ENCODE measurements at places on chromosomes 4 and X.

DNA sequence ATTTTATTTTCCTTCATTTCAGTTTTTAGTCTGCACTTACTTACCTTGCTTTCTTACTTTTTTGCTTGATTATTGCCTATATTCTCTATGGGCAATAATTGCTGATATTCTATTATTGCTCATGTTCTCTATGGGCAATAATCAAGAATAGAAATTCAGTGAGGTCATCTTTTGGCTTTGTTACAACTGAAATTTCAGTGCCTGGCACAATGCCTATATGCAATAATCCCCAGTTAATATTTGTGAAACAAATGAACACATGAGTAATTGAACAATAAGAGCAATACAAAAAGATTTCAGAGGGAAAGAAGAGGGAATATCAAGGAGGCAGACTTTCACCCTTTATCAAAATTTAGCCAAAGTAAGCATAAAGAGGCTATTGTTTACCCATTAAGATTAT, 48.6 kb upstream of the ARSJ start:
- peak; percentile 37 for DNase-seq

DNA sequence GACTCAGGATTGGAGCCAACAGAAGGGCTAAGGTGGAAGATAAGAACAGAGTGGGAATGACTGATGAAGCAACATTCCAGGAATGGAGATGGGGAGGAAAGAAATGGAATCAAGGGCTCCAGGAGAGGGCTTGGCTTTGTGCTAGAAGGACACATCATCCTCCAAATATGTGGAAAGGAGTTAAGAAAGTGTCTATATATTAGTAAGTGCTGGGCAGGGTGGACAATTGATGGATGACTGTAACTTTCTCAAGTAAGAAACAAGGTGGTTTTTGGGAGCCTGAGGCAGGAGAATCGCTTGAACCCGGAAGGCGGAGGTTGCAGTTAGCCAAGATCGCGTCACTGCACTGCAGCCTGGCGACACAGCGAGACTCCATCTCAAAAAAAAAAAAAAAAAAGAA, 71.6 kb upstream of the NFKB1 start:
- no peak for DNase-seq

- DNase-seq = no peak
These were observed 431.8 kb upstream of the DIPK2B start for GRCh38 chrX:45632506-45632905.

- no peak for DNase-seq
These were observed 107.7 kb upstream of the ZFP42 start for GRCh38 chr4:187887906-187888305.

DNA sequence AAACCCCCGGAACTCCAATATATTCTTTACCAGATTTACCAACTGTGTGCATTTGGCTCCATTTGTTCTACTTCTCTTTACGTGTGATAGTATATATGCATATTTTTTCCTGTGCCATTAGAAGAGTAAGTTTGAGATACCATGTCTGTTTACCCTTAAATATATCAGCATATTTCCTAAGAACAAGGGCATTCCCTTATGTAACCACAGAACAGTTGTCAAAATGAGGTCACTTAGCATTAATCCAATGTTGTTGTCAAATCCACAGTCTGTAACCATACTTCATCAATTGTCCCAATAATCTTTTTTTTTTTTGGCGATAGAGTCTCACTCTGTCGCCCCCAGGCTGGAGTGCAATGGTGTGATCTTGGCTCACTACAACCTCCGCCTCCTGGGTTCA, 55.2 kb downstream of the TBC1D14 start:
- DNase-seq = no peak

DNA sequence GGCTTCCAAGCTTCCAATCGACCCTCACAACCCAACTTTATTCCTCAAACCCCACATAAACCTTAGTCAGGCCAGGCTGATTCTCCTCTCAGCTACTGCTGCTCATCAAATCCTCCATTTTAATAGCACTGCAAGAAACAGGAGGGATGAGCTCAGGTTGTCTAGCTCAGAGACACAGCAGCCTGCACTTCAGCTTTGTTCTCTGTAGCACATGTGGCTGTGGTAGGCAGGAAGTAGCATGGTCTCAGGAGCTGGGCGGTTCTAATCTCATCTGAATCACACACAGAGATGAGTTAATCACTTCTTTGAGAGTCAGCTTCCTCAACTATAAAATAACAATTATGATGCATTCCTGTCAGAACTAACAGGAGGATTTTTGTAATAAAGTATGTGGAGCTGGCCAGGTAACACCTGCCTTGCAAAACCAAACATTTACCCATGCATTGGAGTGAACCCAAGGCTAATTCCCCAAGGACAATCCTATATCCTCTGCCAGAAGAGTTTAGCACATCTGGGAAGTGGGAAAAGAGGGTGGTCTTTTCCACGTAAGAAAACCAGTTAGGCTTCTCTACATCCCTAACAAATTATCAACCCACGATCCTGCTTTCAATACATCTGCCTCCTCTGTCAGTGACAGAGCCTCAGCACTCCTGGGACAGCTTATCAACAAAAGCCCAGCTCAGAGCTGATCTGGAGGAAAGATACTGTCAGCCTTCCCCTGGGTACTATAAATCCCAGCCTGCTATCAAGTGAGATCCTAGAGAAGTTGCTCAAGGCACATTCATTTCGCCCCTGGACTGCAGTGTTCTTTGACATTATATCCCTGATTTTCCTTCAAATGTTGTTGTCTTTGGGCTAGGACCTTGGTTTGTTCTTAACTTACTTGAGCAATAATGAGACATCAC, 32.8 kb downstream of the ELOVL6 start:
- DNase-seq = peak; percentile 11

DNA sequence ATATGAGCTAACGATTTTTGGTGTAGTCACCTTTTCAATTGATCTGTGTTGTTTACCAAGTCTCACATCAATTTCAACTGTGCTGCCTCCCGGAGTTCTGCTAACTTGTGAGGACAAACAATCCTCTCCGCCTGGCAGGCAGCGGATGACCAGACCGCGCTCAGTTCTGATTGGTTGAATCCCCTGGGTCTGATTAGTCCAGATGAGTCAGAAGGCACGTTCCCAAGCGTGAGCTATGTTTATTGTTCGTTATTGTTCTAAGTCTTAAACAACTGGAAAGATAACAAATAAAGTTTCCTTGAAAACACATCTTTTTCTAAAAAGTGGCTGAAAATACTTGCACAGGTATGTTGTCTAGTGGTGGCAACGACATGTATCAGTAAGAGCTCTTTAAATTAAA, 37.9 kb upstream of the TRPC3 start:
- peak; percentile 22 for DNase-seq

DNA sequence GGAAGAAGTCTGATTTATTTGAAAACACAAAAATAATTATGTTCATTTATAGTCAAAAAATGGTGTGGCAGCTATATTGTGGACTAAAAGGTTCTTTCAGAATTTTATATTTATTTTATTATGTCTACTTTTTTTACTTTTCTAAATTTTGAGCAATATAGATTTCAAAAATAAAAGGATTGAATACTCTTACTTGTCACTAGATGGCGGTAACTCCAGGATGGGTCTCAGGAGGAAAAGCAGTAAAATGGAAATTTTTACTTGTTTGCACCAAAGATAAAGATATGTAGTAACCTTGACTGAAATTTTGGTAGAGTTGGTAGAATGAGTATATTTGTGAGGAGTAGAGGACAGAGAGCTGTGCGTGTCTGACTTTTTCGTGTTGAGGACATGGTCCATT, 14.5 kb upstream of the DACH2 start:
- no peak for DNase-seq

- DNase-seq = no peak
These were observed 177.3 kb downstream of the GRIA3 start for GRCh38 chrX:123361371-123361770.

DNA sequence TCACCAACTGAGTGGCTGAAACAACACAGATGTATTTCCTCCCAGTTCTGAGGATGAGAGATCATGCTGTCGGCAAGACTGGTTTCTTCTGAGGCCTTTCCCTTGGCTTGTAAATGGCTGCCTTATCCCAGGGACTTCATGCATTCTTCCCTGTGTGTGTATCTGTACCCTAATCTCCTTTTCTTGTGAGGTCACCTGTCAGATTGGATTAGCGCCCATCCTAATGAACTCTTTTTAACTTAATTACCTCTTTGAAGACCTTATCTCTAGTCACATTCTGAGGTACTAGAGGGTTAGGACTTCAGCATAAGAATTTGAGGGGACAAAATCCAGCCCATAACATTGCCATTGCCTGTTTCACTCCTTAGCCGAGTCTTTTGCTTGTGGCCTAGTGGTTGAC, 59.5 kb upstream of the TMEM150C start:
- DNase-seq = no peak

GRCh38 chr4:72432975-72433374, 136.0 kb downstream of the ADAMTS3 start:
- no peak for DNase-seq

GRCh38 chr4:24809376-24809775, 14.0 kb downstream of the SOD3 start:
- DNase-seq = no peak

DNA sequence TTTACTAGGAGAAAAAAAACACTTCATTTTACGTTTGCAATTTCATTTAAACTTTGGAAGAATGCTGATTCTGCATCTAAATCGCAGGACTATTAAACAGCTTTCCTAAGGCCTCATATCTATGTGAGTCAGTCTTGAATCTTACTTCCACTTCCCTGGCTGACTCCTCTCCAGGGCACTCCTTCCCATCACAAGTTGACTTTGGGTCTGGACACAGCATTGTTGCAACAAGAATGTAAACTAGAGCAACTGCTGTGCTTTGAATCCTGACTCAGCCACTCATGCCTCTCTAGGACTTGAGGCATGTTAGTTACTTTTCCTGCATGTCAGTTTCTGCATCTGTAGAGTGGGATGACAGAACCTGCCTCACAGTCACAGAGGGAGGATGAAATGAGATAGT, 413.8 kb downstream of the FAT4 start:
- no peak for DNase-seq

GRCh38 chrX:139639253-139639652, 68.7 kb downstream of the MCF2 start:
- DNase-seq = no peak

- DNase-seq = no peak
These were observed 12.8 kb downstream of the AIMP1 start for GRCh38 chr4:106329041-106329618.

DNA sequence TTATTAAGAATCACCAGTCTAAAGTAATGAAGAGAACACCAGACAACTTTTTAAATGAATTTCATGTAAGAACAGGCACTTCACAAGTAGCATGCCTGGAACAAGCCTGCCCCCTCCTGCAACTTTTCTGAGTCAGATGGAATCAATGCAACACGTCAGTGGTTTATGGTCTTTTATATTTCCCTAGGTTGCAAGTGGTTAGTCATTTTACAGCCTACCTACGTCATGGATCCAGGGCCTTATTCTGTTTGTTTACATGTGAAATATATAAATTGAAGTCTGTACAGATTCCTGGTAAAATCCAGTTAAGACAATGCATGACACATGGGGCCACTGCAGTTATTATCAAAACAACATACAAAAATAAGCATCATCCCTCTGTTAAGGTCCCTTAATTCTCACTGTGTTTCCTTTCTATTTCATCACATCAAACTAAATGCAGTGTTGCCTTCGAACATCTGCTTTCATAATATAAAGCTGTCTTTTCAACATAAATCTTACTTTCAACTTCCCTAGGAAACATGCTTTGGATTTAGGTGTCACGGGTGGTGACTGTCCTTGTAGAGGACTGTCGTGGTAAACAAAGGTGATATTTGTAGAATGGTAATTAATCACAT, 309.3 kb downstream of the FRMPD4 start:
- no peak for DNase-seq

- no peak for DNase-seq
These were observed 329.8 kb downstream of the NR3C2 start for GRCh38 chr4:148112231-148112982.

DNA sequence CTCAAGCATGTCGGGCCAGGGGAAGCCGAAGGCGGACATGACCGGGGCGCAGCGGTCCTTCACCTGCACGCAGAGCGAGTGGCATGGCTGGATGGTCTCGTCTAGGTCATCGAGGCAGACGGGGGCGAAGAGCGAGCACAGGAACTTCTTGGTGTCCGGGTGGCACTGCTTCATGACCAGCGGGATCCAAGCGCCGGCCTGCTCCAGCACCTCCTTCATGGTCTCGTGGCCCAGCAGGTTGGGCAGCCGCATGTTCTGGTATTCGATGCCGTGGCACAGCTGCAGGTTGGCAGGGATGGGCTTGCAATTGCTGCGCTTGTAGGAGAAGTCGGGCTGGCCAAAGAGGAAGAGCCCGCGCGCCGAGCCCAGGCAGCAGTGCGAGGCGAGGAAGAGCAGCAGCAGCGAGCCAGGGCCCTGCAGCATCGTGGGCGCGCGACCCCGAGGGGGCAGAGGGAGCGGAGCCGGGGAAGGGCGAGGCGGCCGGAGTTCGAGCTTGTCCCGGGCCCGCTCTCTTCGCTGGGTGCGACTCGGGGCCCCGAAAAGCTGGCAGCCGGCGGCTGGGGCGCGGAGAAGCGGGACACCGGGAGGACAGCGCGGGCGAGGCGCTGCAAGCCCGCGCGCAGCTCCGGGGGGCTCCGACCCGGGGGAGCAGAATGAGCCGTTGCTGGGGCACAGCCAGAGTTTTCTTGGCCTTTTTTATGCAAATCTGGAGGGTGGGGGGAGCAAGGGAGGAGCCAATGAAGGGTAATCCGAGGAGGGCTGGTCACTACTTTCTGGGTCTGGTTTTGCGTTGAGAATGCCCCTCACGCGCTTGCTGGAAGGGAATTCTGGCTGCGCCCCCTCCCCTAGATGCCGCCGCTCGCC, at the start of gene SFRP2:
SFRP2 (minus strand) TSS at position 671 of the 864 bp plus-strand sequence; CDS start at position 423, 248 bp downstream.
- DNase-seq = no peak

- DNase-seq = no peak
These were observed 1072.8 kb downstream of the PDHA2 start for GRCh38 chr4:96912716-96913115.

- no peak for DNase-seq
These were observed 2.8 kb upstream of the PARM1 start for GRCh38 chr4:74930162-74930561.

DNA sequence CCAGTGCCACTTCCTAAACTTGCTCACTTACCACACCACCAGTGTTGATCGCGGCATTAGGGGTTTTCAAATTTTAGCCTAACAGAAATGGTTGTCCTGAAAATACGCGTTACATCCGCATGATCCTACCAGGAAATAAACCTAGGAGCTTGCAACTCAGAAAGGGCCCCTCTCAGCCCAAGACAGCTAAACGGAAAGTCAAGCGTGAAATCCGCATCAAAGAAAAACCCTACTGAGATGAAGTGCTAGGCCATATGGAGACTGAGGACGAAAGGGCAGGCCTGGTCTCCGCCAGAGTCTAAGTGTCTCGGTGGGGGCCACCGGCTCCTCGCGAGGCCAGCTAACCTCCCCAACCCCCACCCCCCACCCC, 626 bp downstream of the YTHDC1 start:
- no peak for DNase-seq

- DNase-seq = peak; percentile 47
These were observed at the start of gene JADE3 for GRCh38 chrX:46912098-46912602. Gene JADE3, plus strand, starts transcription at chrX:46912421. Its CDS starts 72,474 bp downstream, at chrX:46984895.

Measured in pulmonary artery endothelial cell (primary cell).